ENCODE measurements at places on chromosomes 3 and 15.

DNA sequence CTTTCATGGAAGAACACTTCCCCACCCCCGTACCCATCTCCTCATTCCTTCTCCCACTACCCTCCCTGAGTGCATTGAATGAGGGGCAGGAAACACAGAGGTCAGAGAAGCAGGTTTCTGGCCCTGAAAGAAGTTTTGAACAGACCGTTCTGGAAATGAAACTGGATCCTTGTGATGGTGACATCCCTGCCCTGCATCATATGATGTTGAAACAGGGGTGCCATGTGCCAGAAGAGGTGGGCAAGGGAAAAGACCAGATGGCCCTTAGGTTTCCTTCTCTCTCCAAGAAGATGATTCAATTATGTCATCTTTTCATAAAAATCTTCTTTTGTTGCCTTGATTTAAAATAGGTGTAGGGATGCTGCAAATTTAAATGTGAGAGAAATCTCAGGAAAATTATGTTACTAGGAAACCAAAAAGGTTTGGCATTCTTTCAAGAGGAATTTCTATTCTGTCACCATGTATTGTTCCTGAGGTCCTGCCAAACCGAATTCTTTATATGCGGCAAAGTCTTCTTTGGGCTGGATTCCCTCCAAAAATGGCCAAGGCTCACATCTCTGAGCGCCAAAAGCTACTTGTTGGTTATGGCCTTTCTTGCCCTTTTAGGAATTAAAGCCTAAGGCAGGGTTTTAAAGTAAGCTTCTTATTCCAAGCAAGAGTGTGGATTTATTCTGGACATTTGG is 19.9 kb upstream of the TNFAIP8L3 start:
- no peak for DNase-seq

GRCh38 chr3:188259596-188259995 is 105.6 kb downstream of the LPP start:
- no peak for DNase-seq

- no peak for DNase-seq
Observed at GRCh38 chr3:185263423-185263822, 9.6 kb upstream of the EHHADH start.

DNA sequence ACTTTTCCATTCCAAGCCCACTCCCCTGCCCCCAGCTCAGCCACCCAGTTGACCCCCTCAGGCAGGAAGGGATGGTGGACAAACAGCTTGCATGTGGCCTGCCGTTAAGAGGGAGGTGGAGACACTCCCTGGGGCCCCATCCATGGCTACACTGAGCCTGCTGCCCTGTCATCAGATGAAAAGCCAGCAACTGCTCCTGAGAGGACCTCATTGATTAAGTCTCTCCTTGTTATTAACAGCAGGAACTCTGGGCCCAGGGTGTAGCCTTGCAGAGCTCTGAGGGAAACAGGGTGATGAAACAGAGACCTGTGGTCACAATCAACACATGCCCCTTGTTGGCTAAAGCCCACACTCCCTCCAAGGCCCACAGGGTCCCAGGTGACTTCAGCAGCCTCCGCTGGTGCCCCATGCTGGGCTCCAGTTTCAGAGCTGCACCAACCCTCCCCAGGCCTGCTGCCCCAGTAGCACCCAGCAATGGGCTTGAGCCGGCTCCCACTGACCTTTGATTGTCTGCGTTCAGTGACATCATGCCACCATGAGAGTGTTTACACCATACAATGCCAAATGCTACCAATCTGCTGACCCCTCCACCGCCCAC is 22.3 kb upstream of the TLE3 start:
- DNase-seq = no peak

GRCh38 chr3:42519568-42519962 is 17.1 kb downstream of the VIPR1 start:
- no peak for DNase-seq

DNA sequence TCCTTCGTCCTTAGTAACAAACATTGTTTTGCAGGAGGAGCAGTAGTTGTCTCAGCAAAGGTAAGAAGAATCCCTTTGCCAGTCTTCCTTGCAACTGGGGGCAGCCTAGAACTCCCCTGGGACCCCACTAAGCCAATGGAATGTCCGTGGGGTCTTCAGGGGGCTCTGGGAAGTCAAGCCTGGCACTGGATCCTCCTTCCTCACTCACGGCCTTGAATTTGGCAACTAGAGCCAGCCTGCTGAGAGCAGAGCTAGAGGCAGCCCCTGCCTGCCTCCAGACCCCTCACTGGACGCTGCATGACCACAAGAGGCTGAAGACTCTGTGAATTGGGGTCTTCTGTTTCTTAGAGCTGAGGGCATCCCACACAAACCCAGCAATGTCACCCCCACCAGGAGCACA is 18.6 kb upstream of the PRR23E start:
- DNase-seq = no peak

GRCh38 chr3:5084224-5084623 is 37.9 kb upstream of the ARL8B start:
- DNase-seq = no peak

DNA sequence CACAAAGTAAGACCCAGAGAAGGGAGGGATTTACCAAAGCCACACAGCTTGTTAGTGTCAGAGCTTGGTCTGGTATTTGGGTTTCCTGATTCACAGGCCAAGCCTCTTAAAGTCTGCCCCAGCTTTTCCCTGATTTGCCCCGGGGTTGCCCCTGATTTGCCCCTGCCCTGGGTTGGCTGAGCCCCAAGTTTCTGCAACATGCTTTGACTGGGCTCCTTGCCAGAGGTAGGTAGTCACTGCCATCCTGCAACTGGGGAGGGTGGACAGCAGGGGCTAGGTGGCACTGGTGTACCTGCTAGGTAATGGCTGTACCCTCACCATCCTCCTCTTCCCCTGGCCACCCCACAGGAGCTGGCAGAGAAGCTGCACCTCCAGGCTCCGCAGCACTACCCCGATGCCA is 2.5 kb downstream of the MPI start:
- DNase-seq = no peak

- DNase-seq = no peak
Observed at GRCh38 chr3:188453431-188454384, 299.8 kb downstream of the LPP start.

GRCh38 chr15:89137926-89138325 is 49.7 kb downstream of the ABHD2 start:
- no peak for DNase-seq

GRCh38 chr3:106399761-106400160 is 530.9 kb upstream of the CBLB start:
- no peak for DNase-seq

- DNase-seq = no peak
Observed at GRCh38 chr15:77019521-77020331, 24.8 kb downstream of the PSTPIP1 start.

- no peak for DNase-seq
Observed at GRCh38 chr3:133274477-133274876, 125.4 kb upstream of the BFSP2 start.

GRCh38 chr15:42036112-42036905 is 15.5 kb upstream of the PLA2G4E start:
- DNase-seq = no peak

DNA sequence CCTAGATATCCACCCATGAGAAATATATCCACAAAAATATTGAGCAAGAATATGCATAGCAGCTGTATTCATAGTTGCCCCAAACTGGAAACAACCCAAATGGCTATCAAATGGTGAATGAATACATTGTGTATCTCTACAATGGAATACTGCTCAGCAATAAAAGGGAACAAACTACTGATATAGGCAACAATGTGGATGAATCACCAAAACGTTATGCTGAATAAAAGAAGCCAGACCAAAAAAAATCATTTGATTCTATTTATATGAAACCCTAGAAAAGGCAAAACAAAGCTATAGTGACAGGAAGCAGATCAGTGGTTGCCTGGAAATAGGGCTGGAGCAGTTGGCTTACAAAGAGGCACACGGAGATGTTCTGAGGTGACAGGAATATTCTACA is 15.5 kb upstream of the CMTM7 start:
- DNase-seq = no peak
